Activated CD4-positive, alpha-beta T cell treated with anti-CD3 and anti-CD28 coated beads for 24 hours (primary cell): ENCODE measurements at places on chromosomes 7 and 10.

GRCh38 chr7:156206174-156206573 is 393.9 kb upstream of the SHH start:
- no peak for DNase-seq

DNA sequence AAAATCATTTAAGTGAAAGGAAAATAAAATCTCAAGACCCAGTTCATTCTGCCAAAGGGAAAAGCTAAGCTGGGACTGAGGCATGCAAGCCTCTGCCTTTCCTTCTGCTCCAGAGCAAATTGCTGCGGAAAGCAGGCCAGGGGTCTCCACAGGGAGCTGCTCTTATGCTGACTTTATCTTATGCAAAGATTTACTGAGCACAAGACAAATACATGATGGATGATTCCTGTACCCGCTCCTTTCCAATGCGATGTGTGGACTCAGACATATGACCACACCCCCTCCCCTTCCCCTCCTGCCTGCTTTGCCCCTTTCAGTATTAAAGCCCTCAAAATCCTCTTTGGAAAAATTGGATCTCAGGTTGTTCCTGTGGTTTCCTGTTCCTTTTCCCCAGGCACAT is 74.2 kb upstream of the INSIG1 start:
- DNase-seq = no peak

DNA sequence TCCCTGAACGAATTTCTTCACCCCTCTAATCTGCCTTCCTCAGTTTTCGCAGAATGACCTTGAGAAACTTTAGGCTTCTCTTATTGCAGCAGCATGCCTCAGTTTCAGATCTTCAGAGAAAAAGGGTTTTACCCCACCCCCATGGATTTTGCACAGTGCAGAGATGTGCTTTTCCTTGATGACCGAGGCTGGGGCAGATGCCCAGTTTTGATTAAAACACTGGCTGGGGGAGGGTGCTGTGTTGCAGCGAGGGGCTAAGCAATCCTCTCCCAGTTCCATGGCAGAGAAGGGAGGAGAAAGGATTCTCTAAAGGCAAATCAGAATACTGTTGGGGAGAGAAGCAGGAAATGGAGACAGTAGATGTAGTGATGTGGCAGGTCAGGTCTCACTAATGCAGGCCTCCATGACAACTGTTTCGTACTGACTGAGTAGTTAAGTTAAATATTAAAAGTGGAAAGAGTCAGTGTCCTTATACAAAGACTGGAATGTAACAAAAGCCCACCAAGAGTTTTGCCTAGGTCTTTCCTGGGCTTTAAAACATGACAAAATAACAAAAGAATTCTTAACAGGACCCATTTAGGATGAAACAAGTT is 50.8 kb upstream of the PDZD8 start:
- DNase-seq = no peak

DNA sequence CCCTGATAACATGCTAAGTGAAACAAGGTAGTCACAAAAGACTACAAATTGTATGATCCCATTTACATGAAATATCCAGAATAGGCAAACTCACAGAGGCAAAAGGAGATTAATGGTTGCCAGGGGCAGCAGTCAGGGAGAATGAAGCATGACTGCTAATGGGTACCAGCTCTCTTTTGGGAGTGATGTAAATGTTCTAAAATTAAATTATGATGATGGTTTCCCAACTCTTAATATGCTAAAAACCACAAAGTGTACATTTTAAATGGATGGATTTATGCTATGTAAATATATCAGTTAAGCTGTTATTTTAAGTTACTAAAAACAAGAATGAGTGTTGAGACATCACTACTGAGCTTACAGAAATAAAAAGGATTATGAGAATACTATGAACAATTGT is 12.6 kb downstream of the CYP51A1 start:
- DNase-seq = no peak

DNA sequence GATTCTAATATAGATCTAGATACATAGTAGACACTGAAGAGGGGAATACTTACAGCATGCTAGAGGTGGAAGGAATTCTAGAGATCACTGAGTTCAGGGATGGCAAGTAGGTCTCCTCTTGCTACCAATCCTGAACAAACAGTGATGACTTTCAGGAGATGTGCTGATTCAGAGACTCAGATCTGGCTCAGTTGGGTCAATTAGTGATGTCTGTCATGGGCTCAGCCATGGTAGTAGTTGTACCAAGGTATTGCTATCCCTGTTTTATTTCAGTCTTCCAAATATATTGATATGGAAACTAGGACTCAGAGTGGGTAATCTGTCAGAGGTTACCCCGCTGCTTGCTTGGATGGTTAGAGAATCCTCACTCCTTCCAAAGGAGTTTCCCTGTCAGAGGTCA is 38.5 kb downstream of the UNC5B start:
- no peak for DNase-seq

- no peak for DNase-seq
Measured at GRCh38 chr10:130244031-130244927, 108.1 kb downstream of the GLRX3 start.

GRCh38 chr7:31982962-31983361 is 87.2 kb downstream of the PDE1C start:
- DNase-seq = no peak

- no peak for DNase-seq
Measured at GRCh38 chr10:91206837-91207474, 13.5 kb upstream of the PCGF5 start.

DNA sequence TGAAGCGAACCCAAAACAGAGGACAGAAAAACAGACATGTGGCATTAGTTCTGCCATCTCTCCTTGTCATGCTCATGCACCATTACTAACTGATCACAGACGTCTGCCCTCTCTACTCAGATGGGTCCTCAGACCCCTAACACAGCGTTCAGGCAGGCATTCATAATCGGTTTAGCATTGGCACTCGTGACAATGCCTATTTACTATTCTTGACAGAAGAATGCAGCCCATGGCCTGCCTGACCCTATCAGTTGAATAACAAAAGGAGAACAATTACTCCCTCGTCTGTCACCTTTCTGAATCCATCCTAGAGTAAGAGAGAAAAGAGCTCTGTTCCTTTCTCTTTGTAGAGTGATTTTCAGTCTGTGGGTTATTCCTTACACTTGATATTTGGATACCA is 194.6 kb upstream of the PHYHIPL start:
- no peak for DNase-seq

GRCh38 chr10:125341611-125342010 is 181.2 kb upstream of the CTBP2 start:
- no peak for DNase-seq

- DNase-seq = no peak
Measured at GRCh38 chr7:158316466-158317031, 271.1 kb downstream of the PTPRN2 start.

DNA sequence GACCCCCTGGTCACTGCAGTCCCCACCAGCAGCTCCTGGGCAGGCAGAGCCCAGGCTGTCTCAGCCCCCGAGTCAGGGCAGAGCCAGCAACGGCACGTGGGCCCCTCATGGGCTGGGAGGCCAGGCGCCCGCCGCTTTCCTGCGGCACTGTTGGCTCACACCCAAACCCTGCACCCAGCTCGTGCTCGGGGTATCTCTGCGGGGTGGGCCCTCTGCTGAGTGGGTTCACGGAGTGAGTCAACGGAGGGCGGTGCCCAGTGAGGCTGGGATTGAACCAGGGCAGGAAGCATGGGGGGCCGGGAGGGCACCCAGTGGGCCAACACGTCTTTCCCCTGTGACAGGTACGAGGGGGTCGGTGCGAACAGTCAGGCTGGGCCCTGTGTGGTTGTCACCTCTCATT is 28.9 kb downstream of the ADAP1 start:
- DNase-seq = no peak

- no peak for DNase-seq
Measured at GRCh38 chr7:47682874-47683273, 101.0 kb upstream of the TNS3 start.

GRCh38 chr10:109981650-109982049 is 26.1 kb upstream of the ADD3 start:
- no peak for DNase-seq
